H4 (cell line): ENCODE measurements at places on chromosomes 3 and 15.

- no peak for DNase-seq
Observed at GRCh38 chr3:47228088-47228487, 54.5 kb downstream of the KIF9 start.

GRCh38 chr3:98977520-98977919, 76.0 kb upstream of the DCBLD2 start:
- DNase-seq: peak; percentile 85

- DNase-seq: no peak
Observed at GRCh38 chr3:126304291-126304690, 52.9 kb downstream of the KLF15 start.

DNA sequence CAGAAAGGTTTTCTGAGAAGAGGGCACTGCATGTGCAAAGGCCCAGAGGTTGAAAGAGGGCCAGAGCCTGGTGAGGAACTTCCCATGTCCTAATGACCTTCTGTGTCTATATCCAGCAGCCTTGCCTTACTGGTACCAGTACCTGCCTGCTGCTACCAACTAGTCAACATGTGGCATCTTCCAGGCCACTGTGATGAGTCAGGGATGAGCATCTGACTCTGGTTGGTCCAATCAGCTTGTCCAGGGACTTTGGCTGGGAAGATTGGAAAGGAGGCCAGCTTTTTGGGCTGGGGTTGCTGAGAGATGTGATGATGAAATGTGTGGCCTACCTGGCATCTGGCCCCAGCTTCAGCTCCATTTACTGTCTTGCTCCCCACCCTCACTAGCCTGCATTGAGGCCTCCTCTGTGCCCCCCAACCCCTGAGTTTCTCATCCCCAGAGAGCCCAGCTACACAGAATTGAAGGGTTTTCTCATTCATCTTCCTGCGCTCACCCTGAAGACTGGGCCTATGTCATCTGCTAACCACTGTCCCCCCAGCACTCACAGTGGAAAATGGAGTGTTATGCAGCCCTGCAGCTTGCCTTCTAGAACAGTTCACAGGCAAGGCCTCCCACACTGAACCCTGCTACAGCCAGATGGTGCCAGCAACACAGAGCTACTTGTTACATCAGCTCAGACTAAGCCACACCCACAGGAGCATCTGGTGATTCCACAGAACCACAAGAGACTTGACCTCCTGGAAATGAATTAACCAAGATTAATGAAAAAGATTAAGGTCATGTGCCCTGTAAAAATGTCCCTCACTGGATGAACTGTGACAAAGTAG, 1.3 kb upstream of the TWF2 start:
- peak; percentile 85 for DNase-seq

- peak; percentile 23 for DNase-seq
Observed at GRCh38 chr3:5239602-5240001, 52.1 kb downstream of the EDEM1 start.

- DNase-seq: no peak
Observed at GRCh38 chr3:52091586-52092270, 35.4 kb upstream of the DUSP7 start.

- DNase-seq: peak; percentile 50
Observed at GRCh38 chr3:46947981-46948791, 28.4 kb downstream of the CCDC12 start.

GRCh38 chr3:187745201-187746058, at the start of gene BCL6:
Gene BCL6 (minus strand): TSS chr3:187745468. CDS start chr3:187733693, 11,775 bp downstream.
- peak; percentile 99 for DNase-seq

DNA sequence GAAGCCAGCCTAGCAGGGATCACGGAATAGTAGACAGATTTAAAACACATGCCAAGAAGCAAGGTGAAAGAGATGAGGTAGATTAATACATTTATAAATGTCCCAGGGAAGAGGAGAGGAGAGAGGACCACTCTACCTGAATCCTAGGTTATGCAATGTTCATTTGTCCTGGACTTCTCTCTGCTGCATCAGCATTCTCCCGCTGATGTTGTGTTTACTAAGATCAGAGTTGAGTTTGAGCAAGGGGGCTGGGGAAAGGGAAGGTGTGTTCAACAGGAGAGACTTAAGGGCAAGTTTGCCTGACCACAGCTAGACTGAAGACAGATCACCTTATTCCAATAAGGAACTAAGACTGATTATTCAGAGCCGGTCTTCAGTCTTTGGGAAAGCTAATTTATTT, 1.1 kb upstream of the KPNA1 start:
- no peak for DNase-seq

DNA sequence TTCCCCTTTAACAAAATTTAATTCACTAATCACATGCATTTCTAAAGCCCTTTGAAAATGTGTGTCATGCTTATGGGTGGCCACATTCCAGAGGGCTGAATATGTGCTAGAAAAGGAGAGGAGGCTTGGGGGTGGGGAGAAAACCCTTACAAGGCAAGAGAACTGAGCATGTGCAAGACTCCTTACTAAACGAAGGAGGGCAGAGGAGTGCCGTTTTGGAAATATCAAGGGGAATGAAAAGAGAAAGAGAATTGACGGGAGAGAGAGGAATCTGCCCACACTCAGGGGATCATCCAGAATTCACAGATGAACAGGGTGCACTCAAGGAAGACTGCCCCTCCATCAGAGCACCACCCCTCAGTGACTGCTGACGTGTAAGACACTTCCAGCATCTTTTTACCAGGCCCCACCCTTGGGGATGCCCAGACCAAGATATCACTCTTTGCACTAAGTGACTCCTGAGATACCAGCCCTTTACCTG, 37.9 kb upstream of the TSC22D2 start:
- peak; percentile 97 for DNase-seq

DNA sequence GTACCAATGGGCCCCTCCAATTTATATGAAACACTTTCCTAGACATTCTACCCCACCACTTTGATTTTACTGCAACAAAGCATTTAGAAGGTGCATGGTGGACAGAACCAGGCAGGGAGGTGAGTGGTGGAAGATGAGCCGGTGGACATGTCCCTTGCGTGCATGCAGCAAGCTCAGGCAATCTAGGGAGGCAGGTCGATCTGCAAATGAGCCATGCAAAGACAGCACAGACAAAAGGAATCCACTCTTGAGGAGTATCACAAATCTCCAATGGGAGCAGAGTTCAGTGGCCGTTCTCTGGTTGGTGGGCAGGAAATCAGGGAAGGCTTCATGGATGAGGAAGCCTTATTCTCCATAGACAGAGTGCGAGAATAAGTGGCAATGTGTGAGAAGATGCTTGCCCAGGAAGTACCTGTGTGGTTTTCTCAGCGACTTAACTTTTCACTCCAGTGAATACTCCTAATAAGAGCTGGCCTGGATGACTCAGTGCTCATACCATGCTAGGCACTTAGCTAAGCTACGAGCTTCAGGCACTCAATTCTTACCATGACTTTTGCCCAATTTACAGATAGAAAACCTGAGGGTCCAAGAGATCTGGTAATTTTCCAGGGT, 152.5 kb downstream of the FOXP1 start:
- no peak for DNase-seq

GRCh38 chr15:44441095-44441501, 13.7 kb downstream of the CTDSPL2 start:
- no peak for DNase-seq

- no peak for DNase-seq
Observed at GRCh38 chr15:81061490-81062253, 60.9 kb downstream of the TLNRD1 start.

- no peak for DNase-seq
Observed at GRCh38 chr3:41000471-41000870, 198.8 kb upstream of the CTNNB1 start.

GRCh38 chr3:46561951-46562350, 4.2 kb downstream of the LRRC2 start:
- no peak for DNase-seq

- no peak for DNase-seq
Observed at GRCh38 chr3:31937225-31937624, 43.8 kb downstream of the OSBPL10 start.

- no peak for DNase-seq
Observed at GRCh38 chr15:34059946-34060345, 20.9 kb upstream of the AVEN start.

DNA sequence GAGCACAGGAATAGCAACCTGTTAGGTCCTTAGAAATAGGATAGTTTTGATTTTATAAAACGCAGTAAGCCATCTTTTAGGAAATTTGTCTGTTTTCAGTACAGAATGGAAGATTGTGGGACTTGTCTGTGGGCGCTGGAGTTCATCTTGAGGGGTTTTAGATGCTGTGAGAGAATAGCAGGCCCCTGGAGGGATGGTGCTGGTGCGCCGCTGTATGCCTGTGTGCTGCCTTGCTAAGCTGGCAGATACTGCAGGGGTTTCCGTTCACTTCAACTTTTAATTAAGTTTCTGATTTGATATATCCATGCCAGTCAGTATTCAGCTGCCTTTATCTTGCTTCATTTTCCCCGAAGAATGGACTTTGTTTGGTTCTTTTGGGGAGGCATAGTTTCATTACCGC, 4.2 kb downstream of the CACNA2D3 start:
- DNase-seq: no peak

- peak; percentile 66 for DNase-seq
Observed at GRCh38 chr3:72288955-72289691, 504.2 kb upstream of the PROK2 start.

DNA sequence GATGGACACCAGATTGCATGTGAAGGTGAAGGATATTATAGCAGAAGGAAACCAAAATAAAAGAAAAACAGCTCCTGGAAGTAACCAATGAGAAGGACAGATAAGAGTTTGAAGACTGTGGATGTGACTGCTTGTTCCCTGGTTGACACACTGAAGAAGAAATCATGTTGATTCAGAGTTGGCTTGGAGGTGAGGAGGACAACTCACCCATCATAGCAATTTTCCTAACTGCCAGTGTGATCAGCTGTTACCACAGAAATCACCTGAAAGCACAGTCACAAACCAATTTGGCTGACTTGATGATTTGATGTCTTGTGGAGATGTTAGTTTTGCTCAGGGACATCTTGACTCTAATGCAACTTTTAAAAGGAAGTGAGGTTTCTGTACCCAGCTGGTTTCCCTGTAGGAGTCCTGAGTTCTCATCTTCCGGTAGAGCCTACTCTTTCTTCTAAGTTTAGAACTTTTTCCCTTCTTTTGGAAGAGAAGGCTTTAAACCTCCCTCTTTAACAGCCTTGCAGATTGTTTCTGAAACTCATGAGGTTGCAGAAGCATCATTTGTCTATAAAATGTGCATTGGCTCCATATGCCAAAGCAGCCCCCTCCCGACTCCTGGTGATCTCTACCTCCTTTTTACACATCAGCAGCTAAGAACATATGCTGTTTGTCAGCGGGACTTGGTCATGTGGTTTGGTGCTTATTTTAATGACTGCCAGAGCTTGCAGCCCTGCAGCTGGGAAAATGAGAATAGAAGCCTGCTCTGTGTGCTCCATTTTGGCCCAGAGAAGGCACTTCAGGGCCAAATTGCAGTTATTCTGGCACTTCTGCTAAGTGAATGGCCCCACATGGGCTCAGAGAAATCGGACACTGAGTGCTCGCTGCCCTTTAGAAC, 10.3 kb downstream of the ATG7 start:
- no peak for DNase-seq

GRCh38 chr3:156681002-156681401, 6.6 kb downstream of the TIPARP start:
- DNase-seq: peak; percentile 52

DNA sequence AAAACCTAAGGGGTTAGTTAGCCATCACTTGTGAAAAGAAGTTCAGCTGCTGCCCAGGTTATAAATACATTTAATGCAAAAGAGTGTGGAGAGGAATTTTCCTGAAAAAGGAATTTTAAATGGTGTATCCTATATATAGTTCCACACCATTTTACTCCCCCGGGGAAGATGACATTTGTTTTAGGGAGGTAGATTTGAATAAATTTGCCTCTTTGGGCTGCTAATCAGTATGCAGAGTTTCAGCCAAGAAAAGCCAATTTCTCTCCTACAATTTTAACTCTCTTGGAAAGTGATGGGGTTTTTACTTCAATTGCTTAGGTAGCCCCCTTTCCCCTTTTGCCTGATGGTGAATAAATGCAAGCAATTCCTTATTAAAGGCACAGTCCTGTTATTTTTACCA, 161.2 kb downstream of the OTOL1 start:
- DNase-seq: no peak

DNA sequence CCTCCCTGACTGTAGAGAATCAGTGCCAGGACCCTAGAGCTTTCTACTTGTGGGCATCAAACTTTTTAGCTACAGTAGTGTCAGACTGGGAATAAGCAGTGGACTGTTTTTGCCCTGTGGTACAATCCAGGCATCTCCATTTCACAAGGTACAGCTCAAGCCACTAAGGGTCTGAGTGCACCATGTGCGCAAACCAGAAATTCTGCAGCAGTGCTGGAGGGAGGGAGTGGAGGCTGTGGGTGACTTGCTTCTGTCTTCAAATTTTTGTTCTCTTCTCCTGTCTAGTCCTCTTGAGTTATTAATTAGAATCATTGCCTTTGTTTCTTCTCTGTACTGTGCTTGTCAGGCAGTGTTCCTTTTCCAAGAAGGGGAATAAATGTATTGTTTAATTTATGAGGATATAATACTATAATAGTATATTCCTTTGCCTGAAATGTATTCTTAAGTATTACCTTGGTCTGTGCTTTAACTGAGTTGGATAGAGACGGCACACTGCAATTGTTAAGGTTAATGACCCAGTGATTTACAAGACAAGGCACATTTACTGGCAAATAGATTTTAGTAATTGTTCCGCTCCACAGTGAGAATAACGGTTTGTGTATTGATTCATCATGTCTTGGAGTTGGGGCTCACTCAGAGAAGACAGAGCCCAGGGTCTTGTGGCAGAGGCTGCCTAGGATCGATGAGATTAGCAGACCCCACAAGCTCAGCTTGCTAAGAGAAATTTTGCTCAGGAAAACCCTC, 390.6 kb upstream of the CFAP20DC start:
- no peak for DNase-seq

DNA sequence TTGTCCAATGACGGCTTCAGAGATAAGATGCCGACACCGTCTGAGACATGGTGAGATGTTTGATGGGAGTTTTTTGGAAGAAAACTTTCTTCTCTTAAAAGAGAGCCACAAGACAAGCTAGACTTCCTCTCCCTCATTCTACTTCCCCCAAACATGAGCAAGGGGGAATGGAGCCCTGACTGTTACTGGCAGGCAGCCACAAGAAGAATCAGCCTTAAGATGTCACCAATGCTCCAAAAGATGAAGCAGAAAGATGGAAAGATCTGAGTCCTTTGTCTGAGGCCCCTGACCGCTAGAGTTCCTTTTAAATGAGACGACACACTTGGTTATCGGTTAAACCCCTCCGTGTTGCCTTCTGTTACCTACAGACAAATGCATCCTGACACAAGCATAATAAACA, 108.7 kb downstream of the ST8SIA2 start:
- DNase-seq: no peak
